ENCODE measurements at places on chromosomes 3 and 15.

DNA sequence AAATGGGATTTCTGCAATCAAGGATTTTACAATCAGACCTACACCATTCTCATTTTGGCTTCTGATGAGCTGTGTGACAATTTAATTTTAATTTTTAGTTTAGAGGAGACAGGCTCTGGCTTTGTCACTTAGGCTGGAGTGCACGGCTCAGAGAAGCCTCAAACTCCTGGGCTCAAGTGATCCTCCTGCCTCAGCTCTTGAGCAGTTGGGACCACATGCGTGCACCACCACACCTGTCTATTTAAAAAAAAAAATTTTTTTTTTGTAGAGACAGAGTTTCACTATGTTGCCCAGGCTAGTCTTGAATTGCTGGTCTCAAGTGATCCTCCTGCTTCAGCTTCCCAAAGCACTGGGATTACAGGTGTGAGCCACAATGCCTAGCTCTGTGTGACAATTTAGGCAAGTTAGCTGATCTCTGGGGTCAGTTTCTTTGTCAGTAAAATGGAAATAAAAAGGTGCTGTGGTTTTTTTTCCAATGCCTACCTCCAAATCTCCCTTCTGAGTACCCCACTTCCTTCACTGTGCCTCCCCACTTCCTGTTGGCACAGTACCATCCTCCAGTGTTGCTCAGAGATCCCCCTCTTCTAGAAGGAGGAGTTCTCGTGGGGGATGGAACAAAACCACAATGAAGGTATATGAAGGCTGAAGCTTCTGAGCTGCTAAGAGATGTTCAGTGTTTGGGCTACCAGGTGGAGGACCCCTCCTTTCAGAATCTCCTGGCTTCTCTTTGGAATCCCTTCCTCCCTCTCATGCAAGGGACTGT, 54.1 kb upstream of the GSK3B start:
- no peak for DNase-seq

- no peak for DNase-seq
These were observed 430.6 kb downstream of the FOXP1 start for GRCh38 chr3:71152892-71153265.

DNA sequence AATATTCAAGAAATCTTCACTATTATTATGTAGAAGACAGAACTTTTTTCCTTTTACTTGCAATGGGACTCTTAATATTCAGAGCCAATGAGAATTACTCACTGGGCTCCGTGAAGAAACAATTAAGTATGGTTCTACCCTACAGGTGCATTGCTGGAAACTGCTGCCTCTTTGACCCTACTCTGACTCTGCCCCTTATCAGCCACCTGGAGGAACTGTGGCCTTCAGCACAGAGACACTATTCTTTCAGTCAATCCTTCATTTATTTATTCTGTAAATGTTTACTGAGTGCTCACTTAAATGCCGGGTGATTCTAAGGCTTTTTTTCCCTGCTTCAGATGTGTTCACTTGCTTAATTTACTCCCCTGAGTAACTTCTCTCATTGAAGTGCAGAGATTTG, 163.2 kb downstream of the SYNPR start:
- DNase-seq: no peak

GRCh38 chr3:184144505-184144904, 9.3 kb downstream of the EIF2B5 start:
- no peak for DNase-seq

DNA sequence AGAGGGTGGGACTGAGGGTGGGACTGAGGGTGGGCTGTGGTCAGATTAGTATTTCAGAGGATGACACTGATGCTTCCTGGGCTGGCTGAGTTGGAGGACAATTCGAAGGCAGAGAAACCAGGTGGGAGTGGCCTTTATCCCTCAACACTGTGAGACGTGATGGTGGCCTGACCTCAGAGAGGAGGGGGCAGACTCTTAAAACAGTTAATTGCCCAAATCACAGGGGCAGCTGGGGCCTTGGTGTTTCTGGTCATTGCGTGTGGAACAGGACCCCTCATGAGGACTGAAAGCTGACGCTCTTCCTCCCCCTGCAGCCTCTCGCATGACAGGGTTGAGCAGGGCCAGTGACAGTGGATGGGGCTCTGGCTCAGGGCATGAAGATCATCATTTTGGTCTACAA, 18.7 kb downstream of the DNASE1L3 start:
- no peak for DNase-seq

GRCh38 chr3:31579828-31580227, 47.1 kb downstream of the STT3B start:
- DNase-seq: no peak

DNA sequence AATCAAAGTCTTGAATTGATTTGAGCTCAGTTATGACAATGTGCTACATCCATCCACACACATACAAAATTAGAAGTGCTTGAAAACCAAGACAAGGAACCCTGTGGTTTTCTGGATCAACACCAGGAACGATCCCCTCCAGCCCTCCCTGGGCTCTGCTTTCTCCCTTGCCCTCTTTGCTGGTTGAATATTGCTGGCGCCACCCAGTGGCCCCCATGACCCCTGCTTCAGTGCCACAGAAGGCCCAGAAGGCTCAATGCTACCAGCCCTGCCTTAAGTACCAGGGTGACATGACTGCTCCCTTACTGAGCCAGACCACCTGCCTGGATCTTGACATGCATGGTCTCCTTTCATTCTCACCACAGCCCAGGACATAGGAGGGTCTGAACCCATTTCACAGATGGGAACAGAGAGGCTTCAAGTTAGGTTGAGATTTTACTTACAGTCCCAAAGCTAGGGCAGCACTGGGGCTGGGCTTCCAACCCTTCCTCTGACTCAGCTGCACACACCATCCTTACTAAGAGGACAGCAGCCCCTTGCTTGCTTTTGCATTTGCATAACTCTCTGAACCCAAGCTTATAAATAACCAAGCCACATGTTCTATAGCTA, 15.0 kb downstream of the IL12A start:
- DNase-seq: peak; percentile 86

DNA sequence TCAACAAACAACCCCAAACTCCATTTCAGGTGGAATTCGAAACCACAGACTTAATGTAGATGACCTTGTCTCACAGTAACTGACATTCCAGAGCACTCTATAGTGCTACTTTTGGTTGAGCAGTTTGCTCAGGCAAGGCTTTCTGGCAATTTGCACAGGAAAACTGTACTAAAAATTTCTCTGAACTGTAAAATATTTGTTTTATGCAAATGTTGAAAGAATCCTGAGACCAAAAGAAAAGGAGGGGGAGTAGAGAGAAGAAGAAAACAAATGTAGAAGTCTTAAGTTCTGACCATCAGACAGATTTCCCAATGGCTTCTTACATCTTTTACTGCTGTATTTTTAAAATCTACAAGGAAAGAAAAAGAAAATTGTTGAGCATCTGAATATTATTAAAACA, 53.5 kb downstream of the DTWD1 start:
- no peak for DNase-seq

DNA sequence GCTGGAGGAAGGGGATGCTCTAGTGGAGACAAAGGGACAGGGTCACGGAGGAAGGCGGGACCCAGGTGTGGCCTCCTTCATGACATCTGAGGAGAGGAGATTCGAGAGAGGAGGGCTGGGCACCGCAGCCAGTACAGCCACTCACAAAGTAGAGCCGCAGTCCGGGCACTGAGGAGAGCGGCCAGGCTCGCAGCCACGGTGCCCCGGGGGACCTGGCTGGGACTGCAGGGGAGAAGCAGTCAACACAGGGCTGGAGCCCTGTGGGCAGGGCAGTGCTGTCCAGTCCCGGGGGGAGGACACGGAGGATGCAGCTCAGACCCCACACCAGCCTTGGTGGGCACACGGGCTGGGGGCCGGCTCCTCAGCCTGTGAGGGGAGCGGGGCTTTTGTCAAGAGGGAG, 40.3 kb downstream of the HMCES start:
- DNase-seq: no peak

DNA sequence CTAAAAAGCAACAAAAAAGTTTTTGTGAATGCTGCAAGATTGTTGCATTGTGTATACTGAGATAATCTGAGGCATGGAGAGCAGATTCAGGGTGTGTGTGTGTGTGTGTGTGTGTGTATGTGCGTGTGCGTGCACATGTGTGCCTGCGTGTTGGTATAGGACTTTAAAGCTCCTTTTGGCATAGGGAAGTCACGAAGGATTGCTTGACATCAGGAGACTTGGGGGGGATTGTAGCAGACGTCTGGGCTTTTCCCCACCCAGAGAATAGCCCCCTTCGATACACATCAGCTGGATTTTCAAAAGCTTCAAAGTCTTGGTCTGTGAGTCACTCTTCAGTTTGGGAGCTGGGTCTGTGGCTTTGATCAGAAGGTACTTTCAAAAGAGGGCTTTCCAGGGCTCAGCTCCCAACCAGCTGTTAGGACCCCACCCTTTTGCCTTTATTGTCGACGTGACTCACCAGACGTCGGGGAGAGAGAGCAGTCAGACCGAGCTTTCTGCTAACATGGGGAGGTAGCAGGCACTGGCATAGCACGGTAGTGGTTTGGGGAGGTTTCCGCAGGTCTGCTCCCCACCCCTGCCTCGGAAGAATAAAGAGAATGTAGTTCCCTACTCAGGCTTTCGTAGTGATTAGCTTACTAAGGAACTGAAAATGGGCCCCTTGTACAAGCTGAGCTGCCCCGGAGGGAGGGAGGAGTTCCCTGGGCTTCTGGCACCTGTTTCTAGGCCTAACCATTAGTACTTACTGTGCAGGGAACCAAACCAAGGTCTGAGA, 4.7 kb downstream of the BHLHE40 start:
- peak; percentile 55 for DNase-seq

DNA sequence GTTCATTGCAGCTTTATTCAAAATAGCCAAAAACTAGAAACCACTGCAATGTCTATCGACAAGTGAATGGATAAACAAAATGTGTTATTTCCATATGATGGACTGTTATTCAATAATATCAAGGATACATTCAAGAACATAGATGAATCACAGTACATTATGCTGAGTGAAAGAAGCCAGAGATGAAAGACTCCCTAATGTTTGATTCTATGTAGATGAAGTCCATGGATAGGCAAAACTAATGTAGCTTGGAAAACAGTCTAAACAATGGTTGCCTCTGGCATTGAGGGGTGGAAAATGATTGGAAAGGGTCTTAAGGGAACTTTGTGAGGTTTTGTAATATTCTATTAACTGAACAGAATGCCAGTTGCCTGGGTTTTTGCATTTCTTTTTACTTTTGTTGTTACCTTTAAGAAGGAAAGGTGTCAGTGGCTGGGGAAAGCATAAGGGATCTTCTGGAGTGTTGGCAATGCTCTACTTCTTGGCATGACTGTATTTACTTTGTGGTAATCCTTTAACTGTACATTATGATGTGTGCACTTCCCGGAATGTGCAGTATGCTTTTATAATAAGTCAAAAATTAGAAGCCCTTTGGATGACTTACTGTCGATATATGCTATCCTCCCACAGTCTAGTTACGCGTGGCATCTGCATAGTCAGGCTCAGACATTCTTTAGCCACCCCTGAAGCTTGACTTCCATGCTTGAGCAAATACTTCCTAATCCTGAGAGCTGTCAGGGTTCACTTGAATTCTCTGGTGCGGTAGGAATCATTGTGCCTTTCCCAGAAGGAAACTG, 20.5 kb upstream of the ATP10A start:
- DNase-seq: no peak

GRCh38 chr15:48440084-48440483, 108.9 kb downstream of the DUT start:
- DNase-seq: peak; percentile 41

DNA sequence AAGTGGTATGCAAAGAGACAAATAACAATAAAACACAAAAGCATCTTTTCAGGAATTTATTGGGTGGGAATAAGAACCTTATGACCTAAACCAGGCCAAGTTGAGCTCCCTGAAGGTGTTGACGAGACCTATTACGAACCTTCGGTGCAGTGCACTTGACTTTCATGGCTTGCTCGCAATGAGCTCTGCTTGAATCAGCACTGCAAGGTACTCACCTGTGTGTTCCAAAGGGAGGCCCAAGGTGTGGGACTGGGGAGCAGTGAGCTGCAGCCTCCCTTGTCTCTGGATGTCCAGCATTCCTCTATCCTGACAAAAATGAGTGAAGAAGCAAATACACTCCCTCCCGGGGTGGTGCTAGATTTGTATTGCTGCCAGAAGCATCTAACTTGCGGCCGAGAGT, at the start of gene MDFIC2:
MDFIC2 (minus strand) TSS at position 303 of the 400 bp plus-strand sequence. CDS start 665 bp downstream, outside the sequence.
- no peak for DNase-seq

GRCh38 chr15:33907326-33907725, 61.0 kb upstream of the CHRM5 start:
- DNase-seq: no peak

GRCh38 chr3:78633626-78634025, 1134.2 kb downstream of the ROBO1 start:
- DNase-seq: no peak

- DNase-seq: no peak
These were observed 69.4 kb downstream of the FHIT start for GRCh38 chr3:61181874-61182273.

- DNase-seq: no peak
These were observed 228.1 kb downstream of the ADAMTS9 start for GRCh38 chr3:64459711-64460110.

DNA sequence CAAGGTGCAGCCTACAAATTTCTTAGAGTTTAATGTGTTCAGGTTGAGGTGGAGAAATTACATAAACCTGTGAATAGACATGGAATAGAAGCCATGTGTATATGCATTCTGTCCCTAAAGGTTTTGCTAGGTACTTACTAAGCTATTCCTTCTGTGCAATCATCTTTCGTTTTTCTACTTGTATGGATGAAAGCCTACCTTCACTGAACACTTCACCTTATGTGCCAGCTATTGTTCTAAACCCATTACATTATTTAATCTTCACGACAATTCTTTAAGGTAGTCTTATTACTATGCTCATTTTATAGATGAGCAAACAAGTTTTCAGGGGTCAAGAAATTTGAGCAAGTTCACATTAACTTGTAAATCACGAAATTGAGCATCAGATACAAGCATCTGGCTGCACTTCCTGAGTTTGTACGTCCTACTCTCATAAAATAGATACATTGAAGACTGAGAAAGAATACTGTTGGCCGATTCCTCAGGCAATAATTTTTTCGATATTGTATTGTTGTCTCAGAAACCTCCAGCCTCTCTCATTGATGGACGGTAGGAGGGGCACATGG, 635 bp upstream of the RCN2 start:
- peak; percentile 14 for DNase-seq

DNA sequence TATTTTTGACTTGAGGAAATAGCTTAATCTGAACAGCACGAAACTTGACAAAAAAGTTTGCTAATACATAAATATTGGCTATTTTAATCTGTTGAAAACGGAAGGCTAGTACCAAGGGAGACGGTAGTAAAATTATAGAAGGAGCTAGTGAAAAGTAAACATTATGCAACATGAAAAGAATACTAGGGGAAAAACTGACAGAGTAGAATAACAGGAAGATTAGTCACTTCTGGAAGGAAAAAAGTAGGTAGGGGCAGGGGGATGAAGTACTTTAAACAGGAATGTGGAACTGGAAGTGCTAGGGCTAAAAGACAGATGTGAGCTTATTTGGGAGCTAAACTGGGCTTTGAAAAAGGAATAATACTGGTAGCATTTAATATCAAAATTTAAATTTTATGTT, 60.1 kb downstream of the MBNL1 start:
- no peak for DNase-seq

DNA sequence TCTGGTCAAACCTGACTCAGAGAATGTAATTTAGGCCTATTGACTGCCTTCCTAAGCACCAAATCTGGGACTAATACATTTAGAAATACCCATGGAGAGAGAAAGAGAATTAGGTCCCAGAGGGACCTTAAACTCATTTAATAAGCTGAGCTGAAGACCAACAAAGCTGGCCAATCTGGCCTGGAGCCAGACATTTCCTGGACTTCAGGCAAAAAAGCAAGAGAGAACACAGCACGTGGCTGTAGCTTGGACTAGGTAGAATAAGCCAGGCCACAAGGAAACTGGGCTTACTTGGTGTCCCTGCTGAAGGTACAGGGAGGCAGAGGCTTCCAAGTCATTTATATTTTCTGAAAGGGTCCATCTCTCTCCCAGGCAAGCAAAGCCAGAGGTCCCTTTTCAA, 88.1 kb downstream of the RTP4 start:
- peak; percentile 69 for DNase-seq

GRCh38 chr3:146777941-146778340, 172.8 kb upstream of the PLSCR5 start:
- DNase-seq: no peak

Data from pons (tissue), 1 donor.